ENCODE measurements at places on chromosomes 2 and 18.

GRCh38 chr2:73069041-73069854, 2.3 kb downstream of the SFXN5 start:
- DNase-seq: no peak

GRCh38 chr18:25365242-25365641, 13.3 kb upstream of the ZNF521 start:
- no peak for DNase-seq

DNA sequence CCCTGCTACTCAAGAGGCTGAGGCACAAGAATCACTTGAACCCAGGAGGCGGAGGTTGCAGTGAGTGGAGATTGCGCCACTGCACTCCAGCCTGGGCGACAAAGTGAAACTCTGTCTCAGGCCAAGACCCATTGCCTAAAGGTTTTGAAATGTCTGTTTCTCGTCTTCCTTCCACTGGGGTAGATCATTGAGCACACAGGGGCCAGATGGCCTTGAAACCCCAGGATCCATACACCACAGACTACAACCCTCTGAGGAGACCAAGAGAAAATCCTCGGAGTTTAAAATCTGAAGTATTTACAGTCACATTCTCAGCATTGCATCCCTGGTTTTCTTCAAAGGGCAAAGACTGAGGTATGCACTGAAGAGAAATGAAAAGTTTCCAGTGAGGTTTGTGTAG, 7.1 kb upstream of the EPAS1 start:
- DNase-seq: no peak

- peak; percentile 11 for DNase-seq
Observed at GRCh38 chr18:61731693-61732376, 161.0 kb downstream of the RNF152 start.

DNA sequence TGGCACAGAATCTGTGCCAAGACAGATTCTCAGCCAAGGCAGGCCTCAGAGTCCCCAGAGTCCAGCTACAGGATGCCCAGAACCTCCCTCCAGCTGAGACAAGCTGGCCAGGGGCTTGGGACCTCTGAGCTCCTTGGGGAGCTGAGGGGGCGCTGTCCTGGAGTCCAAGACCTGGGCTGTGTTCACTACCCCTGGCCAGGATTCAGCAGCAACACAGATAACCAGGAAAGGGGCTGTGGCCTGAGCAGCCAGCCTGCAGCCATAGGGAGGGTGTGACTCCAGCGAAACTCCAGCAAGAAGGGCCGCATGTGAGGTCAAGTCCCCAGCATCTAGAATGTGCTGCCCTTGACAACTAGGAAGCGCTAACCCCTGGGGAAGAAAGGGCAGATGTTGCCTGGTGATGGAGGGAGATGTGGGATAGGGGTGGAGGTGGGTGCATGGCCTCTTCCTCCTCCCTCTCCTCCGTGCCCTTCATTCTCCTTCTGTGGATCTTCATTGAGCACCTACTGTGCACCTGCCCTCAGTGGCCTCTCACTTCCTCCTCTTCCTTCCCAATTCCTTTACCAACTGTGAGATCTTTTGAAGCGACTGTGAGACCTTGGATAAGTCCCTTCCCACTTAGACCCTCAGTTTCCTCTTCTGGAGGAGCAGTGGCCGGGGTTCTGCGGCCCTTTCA, 7.7 kb upstream of the ARID5A start:
- DNase-seq: no peak

DNA sequence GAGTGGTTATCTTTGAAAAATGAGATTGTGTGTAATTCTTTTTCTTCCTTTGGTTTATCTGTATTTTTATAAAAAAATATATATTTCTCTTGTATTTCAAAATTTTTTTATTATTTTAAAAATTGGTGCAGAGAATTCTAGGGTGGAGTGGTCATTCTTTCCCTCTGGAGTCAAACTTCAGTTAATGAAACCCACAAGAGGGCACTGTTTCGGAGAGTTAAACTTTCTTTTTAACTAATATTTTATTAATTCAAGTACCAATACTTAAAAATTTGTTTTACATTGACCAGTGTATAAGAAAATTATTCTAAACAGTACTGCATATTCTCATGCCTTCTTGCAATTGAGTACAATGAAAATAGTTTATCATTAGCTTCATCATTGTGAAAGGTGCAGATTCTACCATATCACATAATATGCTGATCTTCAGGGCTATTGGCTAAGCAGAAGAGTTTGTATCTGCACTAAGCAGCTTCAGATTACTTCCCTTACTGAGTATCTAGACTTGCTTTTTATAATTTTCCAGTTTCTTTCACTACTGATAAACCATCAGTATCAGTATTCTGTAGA, 50.1 kb downstream of the HS1BP3 start:
- DNase-seq: no peak

DNA sequence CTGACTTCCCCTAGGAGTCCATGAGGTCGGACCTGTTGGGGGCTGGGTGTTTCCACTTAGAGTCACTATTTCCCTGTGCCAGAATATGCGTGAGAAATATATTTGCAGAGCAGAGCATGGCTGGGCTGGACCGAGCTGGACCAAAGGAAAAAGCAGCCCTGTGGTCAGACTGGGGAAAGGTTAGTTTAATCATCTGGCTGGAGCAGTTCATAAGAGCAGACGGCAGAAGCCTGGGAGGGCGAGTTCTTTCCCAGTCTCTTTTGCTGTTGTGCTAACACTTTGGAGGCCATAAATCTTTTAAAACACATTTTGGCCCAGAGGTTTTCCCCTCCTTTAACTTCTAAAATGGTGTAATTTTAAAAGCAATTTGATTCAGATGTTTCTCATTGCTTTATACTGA, 66.5 kb downstream of the GLI2 start:
- DNase-seq: no peak

DNA sequence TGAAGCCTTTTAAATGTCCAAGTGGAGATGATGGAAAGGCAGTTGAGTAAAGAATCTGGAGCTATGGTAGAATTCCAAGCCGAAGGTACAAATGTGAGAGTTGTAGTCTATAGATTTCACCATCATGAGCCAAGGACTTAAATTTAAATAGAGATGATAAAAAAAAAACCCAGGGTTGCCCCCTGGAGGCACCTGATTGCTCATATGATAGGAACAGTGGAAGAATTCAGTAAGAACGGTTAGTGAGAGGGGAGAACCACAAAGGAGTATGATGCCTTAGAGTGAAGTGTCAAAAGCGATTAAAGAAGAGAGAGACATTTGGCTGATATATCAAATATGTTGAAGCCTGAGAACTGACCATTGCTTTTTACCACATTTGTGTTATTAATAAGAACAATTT, 11.9 kb downstream of the NYAP2 start:
- DNase-seq: no peak

Measured in astrocyte of the cerebellum (primary cell).